ENCODE measurements at places on chromosomes 7 and 10. TPM values are rescaled to one million over a fixed set of nuclear protein-coding genes. Genes with fewer than 3 reads are reported as not detected.
A peak's percentile ranks its signal among the peaks of the same experiment; 100 is the strongest.

DNA sequence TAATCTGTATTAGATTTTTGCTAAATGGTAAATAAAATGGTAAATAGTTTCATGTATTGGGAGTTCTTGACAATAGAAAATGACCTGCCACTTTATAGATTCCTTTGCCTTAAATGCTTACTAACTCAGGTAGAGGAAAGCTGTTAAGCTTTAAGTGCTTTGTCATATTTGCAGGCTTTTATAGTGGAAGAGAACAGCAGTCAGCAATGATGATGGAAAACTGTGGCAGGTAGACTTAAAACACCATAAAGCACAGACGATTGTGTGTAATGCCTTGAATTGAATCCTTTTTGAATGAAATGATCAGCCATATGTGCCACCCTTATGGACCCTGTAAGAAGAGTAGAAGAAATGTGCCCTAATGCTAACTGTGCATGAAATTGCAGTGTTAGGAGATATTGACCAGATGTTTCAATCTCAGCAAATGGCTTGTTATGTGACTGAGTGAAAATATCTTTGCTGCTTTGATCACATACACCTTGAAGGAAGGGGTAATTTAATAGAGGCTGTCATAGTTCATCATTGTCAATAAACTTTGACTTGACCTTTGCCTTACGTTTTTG, 230.4 kb downstream of the ADK start:
- DNase-seq, result no peak

DNA sequence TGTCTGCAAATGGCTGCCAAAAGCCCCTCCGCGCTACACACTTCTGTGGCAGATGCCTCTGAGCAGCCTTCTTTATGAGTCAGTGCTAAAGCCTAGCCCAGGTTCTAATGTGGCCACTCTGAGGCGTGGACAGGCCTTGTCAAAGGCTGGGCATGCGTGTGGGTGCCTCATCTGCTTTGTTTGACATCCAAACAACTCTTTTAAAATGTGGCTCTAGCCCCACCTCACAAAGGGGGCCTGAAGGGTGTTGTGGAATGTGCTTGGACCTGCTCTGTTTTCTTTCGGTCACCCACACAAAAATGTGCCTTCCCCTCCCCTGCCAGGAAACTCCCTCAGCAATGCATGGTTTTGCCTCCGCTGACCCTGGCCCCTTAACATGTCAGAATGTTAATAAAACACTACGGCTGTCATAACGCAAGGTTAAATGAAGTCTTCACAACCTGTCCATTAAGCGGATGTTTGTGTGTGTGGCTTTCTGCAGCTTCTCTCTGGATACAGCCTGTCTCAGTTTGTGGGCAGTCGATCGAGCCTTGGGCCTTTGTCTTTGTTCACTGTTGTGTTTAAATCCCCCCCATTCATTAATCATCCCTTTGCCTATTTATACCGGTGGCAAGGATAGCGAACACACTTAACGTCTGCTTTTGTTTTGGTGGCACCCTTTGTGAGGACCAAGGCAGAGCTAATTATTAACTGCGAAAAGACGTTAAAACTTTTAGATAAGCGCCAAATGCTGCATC, 718.9 kb downstream of the LRMDA start:
- no peak for DNase-seq

DNA sequence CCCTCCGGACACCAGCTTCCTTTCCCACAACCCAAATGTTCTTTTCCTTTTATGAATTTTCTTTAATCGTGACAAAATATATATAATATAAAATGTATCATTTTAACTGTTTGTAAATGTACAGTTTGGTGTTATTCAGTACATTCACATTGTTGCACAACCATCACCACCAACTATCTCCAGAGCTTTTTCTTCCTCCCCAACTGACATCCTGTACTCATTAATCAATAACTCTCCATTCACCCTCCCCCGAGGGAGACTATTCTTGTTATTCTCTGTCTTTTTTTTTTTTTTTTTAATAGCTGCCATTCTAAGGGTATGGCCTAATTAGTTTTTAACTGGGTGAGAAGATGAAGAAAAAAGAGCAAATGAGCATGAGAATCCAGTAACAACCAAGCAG, 30.6 kb upstream of the ITGB1 start:
- DNase-seq, result no peak

GRCh38 chr10:124590216-124591122, 128.8 kb downstream of the LHPP start:
- DNase-seq, result peak; percentile 17

DNA sequence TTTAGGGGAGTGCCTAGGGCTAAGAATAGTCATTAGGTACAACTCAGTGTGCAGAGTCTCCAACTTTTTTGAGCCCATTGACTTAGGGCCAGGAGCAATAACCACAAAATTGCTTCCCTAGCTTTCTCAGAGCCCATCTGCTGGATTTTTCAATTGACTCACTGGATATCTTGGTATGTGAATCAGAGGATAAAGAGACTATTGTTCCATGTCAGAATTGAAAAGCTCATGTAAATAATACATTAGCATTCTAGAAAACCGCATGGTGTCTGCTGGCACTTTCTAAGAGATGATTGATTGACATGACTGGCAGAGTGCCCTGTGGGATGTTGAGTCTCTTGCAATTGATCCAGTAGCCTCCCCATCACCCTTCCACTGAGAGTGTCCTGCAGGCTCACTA, 246.2 kb downstream of the CCDC7 start:
- no peak for DNase-seq

DNA sequence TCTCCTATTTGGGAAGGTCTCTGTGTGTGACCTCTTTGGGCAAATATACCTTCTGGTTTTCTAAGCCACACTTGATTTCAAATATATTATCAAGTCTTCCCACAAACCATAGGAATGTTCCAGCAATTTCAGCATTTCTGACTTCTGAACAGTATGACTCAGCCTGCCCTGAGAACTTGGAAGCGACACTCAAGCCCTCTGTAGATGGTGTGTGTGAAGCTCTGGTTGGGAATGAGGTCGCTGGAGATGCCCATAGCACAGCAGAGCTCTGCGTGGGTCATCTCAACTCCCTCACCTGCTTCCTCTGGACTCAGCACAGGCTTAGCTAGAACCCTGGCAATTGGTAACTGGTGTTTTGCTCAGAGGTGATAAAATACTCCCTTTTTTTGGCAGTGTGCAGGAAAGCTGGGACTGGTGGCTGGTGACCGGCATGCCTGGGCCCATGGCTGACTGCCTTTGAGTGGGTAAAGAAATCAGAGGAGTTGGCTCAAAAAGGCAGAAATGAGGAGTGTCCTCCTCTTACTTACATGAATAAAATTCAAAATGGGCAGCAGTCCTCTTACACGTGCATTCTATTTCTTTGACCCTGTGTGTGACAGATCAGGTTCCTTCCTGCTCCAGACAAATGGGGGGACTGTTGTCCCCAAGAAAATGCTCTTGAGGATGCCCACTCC, 87.5 kb upstream of the NRP1 start:
- DNase-seq, result no peak

DNA sequence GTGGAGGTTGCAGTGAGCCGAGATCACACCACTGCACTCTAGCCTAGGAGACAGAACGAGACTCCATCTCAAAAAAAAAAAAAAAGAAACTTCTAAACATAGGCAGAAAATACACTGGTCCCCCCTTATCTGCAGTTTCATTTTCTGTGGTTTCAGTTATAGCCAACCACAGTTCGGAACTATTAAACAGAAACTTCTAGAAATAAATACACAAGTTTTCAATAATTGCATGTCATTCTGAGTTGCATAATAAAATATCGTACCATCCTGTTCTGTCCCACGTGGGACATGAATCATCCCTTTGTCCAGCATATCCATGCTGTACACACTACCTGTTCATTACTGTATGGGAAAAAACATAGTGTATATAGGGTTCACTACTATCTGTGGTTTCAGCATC, 8.0 kb downstream of the XRCC2 start:
- DNase-seq, result no peak

TAS2R5 gene
- 0.27 TPM for total RNA-seq

- DNase-seq, result no peak
Measured at GRCh38 chr7:108135446-108136190, 5.5 kb upstream of the LAMB4 start.

DNA sequence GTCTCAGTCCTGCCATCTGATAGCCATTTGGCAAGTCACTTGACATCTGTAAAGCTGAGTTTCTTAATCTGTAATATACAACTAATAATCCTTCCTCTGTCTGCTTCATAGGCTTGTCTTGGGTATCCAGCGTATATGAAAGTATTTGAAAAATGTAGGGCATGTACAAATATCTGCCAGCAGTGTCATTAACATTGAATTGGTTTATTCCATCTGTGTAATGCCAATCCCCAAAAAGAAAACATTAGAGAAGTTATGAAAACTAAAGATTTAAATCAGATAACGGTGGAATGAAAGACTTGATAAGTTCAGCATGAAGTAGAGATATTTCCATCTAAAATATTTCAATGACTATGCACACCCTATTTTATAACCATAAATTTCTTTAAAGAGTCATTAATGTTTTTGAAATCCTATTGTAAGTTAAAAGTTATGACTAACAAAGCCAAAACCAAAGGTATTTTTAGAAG, 9.8 kb upstream of the RTKN2 start:
- DNase-seq, result no peak
